ENCODE measurements at places on chromosomes 6 and 20.

DNA sequence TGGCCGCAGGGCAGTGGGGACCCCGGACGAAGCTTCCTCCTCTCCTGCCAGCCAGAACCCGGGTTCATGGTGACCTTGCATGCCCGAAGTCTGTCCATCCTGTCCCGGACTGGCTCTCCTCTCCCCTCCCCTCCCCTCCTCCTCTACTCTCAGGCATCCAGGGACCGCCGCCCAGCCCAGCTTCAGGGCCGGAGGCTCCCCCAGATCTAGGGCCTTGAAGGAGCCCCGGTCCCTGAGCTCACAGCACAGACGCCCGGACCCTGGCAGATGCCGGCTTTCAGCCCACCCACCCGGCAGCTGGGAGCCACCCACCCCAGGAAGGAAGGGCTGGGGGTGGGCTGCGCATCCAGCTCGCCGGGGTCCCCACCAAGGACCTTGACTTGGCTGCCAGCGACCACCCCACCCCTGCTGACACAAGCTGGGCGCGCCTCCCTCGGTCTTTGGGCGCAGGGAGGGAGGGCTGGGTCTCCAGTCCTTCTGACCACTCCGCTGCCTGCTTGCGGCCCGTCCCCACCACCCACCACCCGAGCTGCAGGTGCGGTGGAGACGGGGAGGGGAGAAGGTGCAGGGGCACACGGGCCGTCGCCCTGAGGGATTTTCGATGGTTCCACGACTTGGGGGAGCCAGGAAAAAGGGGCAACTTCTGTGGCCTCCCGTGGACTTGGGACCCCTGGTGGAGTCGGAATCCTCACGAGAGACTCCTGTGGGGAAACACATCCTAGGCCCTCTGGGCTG lies 5.8 kb upstream of the ABHD16B start:
- no peak for DNase-seq

- DNase-seq: no peak
Observed at GRCh38 chr6:34813028-34813713, 21.3 kb downstream of the BLTP3A start.

DNA sequence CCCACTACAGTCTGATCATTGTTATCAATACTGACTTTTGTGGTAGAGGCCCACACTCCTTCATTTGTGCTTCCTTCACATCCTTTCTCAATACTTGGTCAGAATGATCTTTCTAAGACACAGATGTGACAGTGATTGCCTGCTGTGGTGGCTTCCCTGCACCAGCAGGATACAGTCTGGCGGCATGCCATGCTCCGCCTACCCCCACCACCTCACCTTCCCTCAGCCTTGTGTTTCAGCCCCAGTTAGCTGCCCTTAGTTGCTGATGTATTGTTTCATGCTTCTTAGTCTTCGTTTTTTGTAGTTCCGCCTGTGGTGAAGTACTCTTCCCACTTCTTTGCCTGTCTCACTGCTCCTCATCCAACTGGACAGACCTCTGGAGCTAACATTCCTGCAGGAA lies 10.9 kb downstream of the LRRC1 start:
- DNase-seq: no peak

DNA sequence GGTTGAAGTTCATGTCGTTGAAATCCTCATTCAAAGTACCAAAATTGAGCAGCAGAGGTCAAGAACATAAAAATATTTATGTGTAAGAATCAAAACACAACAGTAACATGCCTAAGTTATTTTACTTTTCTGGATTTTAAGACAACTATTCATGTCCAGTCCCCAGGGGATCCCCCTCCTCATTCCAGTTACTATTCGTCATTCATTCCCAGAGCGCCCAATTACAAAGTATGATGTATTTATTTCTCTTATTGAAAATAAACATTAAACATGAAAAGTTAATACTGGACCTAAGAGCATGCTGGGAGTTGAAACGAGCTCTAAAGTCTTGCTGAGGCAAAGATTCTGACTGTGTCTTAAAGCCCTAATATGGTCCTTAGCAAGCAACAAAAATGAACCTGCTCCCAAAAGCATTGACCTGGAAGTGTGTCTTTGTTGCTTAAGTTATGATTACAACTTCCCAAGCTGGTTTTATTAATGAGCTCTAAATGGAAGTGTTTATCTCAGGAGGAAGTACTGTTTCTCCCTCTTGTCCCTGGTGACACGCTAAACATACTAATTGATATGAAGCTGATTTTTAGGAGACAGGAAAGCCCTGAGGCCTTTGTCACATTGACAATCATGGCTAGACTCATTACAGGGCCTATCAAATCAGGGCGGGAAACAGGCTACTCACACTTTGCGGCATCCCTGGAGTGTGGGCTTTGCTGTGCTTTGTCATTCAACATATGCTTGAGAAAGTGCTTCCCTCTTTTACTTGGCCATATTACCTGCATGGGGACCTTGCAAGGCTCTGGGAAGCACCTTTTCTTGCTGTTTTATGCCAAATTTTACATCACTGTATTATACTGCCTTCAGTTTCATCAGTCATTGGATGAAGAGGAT lies 192.2 kb upstream of the DTNBP1 start:
- DNase-seq: no peak

DNA sequence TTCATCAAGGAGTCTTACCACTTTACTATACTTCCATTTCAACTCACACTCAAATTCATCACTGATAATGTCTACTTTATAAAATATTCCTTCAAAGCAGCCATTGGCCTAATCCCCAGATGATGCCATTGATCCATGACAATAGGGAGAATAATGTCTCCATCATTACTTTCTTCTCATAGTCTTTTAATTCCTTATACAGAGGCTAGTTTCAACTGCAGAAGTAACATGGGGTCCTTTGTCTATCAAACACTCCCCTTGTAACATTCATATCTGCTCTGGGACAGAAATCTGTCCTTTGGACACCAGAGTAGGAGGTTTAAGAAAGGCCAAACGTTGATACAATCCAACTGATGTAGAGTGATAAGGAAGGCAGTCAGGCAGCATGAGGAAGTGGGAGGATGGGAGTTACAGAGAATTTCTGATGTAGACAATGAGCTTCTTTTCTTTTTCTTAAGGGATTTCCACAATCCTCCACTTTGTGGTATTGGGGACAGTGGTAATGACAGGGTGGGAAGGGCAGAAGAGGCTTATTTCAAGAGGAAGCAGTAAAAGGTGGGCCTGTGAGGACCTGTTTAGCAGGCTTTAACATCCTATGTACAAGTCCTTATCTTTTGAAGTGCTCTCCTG lies 18.9 kb upstream of the HLA-DOA start:
- DNase-seq: no peak

DNA sequence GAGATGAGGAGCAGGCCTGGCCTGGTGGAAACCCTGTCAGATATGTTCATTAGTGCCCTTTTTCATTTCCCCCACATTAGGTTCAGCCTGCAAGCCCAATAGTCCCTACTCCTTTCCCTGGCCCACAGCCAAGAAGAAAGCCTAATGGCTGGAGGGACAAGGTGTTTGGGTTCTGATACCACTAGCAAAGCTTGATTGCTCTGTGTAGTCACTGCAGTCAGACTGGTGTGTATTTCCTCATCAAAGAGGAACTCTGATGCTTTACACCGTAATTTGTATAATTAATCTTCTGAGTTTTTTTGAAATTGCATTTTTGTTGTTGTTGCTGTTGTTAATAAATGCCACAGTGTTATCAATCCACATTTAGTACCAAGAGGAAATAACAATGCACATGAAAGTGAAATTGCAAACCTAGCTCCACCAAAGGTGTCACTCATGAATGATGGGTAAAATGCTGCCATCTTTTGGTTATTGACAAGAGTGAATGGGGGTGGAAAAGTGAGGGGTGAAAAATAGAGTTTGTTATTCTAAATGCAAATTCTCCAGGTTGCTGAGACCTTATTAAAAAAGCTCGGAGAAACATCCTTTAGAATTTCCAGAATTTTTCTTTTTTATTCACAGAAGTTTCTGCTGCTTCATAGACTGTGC lies 320.2 kb upstream of the POU3F2 start:
- DNase-seq: no peak

GRCh38 chr6:129785047-129785755 lies 75.2 kb upstream of the ARHGAP18 start:
- no peak for DNase-seq

DNA sequence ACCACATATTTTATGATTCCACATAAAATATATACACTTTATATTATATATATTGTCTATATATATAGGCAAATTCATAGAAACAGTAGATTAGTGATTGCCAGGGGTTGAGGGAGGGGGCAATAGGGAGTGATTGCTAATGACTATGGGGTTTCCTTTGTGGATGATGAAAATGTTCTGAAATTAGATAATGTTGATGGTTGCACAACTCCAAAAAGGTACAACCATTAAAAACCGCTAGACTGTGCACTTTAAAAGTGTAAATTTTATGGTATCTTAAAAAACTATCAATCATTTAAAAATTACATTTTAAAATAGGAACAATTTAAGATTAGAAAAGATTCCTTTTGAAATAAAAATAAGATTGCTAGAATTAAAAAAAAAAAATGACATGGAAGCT lies 23.8 kb upstream of the CEP85L start:
- DNase-seq: no peak

- no peak for DNase-seq
Observed at GRCh38 chr6:75402296-75402695, 91.3 kb downstream of the FILIP1 start.
